8988T (cell line): ENCODE measurements at places on chromosomes 6 and 20.

- DNase-seq, result no peak
These were observed 243.0 kb upstream of the KHDRBS2 start for GRCh38 chr6:62528894-62529526.

GRCh38 chr6:120122401-120122800 is 772.8 kb upstream of the MAN1A1 start:
- DNase-seq, result no peak

GRCh38 chr6:33279971-33280511 is 3.1 kb downstream of the B3GALT4 start:
- peak; percentile 79 for DNase-seq

DNA sequence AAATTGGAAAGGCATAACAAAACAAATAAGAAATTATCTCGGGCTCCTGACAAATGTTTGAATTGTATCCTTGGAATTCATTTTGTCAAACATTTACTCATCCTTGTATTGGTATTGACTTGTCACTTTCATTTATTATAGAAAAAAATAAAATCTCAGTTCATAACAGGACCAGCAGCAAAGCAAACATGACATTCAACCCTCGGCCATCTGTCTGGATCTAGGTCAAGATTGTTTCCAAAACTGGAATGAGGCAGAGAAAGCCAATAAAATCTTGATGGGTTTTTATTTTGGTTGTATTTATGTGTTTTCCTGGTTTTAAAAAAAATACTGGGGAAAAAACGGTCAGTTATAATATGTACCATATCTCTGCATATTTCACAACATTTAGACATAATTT is 42.9 kb upstream of the FABP7 start:
- no peak for DNase-seq

DNA sequence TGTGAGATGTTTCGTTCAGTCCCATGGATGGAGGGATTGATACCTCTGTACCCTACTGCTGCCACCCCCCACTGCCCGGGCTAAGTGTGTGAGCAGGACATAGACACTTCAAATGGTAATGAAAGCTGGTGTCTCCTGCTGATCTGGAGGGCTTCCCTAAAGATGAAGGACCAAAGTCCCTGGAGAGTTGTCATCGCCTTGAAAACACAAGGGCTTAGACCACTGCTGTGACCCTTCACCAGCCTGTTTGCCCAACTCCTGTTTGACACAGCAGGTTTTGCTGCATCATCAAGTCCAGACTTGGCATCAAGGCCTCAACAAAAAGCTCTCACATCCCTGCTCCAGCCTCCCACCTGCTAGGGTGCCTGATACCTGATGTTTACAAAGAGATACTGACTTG is 57.9 kb upstream of the FAM8A1 start:
- DNase-seq, result no peak

GRCh38 chr6:108732091-108732870 is 115.9 kb upstream of the ARMC2 start:
- DNase-seq, result no peak

DNA sequence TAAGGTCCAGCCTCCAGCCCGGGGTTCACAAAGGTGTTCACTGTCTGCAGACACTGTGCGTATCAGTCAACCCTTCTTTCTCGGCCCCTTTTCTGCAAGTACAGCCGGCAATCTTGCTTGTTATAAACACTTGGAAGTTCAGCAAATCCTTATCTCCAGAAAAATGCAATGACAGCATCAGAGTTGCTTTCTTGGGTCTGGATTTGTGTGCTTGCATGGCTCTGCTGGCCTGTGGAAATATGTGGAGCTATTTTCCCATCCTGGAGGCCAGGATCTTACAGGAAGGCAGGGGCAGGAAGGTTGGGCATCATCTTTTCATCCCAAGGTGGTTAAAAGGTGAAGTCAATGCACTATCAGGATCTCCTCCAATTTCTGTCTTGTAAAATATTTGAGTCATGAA is 100.3 kb downstream of the SMOC2 start:
- DNase-seq, result no peak

- no peak for DNase-seq
These were observed 233.8 kb downstream of the LRFN2 start for GRCh38 chr6:40353197-40353966.

DNA sequence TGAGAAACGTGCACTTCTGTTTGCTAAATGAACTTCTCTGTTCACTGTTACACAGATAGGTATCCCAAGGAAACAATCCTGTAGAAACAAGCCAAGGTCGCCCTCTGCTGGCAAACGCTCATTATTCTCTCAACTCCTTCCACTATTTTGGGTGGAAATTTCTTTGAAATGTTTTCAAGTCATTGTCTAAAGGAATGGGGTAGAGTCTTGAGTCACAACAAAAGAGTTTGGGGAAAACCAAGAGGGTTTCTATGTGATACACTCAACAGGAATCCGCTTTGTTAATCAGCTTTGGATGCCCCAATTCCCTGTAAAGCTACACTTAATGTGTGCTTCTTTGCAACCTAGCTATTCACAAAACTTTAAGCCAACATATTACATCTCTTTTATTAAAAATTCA is 4.6 kb upstream of the RAE1 start:
- DNase-seq, result no peak

- DNase-seq, result no peak
These were observed 58.9 kb upstream of the SERINC1 start for GRCh38 chr6:122530440-122531046.

DNA sequence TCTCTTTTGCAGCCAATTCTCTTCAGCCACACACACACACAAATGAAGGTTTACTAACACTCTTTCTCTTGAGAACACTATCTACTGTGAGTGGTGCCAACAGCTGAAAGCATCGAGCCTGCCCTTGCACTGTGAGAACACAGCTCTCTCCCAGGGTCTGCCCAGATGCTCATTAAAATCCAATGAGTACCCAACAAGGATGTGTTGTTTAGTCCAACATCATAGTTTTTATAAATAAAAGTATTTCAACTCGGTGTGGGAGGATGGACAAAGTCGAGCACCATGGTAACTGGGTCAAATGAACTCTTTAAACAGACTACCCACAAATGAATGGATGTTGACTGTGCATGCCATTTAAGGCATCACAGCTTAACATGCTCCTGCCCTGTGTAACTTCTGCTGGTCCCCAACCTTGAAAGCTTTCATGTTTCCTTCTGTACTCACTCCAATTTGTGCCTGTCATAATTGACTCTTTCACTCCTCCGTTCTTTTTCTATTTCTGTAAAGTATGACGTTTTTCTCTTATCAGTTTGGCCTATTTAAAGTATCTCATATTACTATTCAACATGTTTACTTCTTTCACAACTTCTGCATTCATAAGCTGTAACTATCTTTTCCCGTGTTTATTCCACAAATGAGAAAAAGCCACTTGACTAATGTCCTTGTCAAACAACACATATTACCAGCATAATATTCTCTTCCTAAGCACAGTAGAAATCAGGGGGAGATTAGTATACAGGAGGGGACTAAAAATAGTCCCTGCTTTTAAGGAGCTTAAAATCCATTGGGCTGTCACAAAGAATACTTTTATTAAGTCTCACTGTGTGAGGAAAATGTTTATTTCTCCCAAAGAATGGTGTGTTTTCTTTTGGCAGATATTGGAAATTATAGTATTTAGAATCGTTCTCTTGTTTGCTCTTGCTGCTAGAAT is 215.4 kb downstream of the RFPL4B start:
- DNase-seq, result no peak
